Progenitor cell of endocrine pancreas (in vitro differentiated cells): ENCODE measurements at places on chromosomes 3 and 15. TPM values are rescaled to one million over a fixed set of nuclear protein-coding genes. Genes with fewer than 3 reads are reported as not detected.

DNA sequence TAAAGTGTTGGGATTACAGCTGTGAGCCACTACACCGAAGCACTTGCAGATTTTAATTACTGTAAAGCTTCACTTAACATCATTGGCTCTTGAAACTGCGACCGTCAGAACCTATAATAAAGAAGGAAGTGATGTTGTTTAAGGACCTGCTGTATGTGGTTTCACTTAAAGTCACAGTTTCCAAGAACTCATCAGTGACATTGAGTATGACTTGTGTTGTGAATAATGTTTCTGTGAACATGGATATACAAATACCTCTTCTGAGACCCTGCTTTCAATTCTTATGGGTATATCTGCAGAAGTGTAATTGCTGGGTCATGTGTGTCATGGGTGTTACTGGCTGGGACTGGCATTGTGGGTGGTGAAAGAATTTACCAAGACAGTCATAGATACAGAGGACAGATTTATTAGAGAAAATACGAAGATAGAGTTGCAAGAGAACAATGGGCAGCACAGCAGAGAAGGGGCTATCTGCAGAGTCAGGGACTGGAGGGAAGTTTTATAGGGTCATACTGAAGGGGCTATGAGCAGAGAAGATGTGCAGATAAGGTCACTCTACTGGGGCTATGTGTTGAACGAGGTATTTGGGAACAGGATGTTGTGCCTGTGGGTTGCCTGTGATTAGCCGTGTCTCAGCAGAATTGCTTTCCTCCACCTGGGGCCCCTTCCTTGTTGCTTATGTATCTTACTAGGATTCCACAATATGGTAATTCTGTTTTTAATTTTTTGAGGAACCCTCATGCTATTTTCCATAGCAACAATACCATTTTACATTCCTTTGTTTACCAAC, 4.5 kb downstream of the NDUFB5 start:
- no peak for DNase-seq

GRCh38 chr15:74045184-74045583, 37.2 kb downstream of the GOLGA6A start:
- DNase-seq, result no peak

DNA sequence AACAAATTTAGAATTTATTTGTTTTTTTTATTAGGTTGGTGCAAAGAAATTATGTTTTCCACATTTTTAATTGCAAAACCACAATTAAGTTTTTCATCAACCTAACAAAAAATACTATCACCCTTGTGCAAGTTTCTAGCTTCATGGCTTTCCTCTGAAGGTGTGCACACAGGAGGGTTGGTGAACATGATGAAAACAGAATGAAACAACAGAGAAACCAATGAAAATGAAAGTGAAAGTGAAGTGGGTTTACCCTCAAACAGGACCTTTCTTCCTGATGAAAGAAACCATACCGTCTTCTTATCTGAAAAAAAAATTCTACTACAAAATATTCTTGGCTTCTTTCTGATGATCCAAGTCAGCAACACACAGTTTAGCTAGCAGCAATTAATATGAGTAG, 71.9 kb upstream of the FEZF2 start:
- no peak for DNase-seq

GRCh38 chr3:52361898-52362297, 45.8 kb downstream of the DNAH1 start:
- no peak for DNase-seq

DNA sequence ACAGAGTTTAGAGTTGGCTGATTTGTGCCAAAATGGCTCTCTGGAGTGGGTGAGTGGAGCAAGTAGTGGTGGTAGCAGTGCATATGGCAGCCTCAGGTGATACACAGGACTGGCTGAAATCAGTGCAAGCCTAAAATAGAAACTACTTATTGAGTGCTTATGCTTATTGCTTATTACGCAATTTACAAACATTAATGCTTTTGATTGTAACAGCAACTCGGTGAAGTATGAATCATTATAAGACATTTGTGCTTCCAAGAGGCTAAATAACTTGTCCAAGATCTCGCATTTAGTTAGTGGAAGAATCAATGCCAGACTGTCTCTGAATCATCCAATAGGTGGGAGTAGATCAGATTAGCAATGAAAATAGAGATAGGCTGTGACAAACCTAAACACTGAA, 353.8 kb downstream of the NAALADL2 start:
- DNase-seq, result no peak

The LRTM1 gene
- total RNA-seq, result not detected in 2 replicates

The CFAP100 gene
- total RNA-seq, result 0.79 and 1.00 TPM in 2 replicates

DNA sequence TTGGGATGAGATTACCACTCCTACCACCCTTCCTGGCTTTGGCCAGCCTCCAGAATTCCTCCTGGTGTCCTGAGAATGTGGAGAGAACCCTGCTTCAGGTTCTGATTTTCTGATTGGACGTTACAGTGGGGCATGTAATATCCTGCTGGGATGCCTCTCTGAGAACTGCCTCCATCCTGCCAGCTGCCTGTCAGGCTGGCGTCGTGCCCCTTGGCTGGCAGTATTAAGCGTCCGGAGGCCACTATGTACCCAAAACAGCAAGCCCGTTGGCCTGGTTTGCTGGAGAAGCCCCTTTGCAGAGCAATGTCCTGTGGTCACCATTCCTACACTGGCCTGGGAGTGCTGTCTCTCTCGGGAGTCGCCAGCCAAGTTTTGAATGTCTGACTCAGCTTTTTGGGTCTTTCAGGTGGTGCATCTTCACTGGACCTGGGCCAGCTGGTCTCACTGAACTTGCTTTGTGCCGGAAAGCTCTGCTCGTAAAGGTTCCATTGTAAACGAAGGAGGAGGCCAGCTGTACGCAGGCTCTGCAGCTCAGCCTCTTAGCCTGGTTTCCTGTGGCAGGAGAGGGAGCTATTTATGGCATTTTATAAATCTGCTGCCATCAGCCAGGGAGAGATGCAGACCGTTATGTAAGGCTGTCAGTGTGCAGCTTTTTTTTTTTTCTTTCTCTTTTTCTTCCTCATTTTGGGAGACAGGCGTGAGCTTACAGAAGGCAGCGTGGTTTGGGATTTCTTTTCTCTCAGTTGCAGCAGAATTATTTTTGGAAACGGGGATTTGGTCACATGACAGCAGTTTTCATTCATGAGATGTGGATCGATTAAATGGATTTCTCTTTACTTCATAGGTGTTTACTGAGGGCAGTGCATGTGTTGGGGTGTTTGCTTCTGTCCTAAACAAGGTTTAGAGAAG, 19.0 kb upstream of the TRAK1 start:
- DNase-seq, result no peak

DNA sequence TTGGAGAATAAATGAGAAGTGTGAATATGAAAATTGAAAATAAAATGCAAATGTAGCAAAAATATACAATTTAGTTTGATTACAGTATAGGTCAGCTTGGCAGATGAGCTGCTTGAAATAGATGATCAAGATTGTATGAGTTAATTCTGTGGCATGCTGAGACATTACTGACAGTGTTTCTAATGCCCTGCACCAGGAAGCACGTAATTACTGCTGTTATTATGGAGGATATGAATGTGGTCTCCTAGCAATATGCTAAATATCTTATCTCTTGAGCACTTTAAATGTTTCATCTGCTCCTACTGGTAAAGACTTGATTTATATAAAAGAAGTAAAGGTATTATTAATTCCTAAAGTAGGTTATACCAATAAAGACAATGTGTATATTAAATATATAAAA, 1015.5 kb downstream of the PLOD2 start:
- no peak for DNase-seq

DNA sequence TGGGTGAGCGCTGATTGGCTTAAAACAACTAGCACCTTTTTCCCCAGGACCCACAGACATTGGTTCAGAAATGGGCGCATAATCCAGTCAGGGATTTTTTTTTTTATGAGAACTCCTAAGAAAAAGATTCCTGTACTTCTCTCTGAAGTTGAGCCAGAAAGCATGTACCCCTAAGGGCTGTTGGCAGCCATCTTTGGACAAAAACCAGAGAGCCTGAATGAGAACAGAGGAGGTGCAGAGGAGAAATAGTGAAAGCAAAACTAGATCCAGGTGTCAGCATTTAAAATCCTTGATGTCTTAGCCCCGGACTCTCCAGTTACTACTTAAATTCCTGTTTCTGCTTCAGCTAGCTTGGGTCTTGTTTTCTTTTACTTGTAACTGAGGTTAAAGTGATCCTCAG, 1.9 kb upstream of the SLC27A2 start:
- DNase-seq, result no peak

The SLC28A2 gene
- 1.2 and 1.7 TPM in 2 replicates for total RNA-seq

DNA sequence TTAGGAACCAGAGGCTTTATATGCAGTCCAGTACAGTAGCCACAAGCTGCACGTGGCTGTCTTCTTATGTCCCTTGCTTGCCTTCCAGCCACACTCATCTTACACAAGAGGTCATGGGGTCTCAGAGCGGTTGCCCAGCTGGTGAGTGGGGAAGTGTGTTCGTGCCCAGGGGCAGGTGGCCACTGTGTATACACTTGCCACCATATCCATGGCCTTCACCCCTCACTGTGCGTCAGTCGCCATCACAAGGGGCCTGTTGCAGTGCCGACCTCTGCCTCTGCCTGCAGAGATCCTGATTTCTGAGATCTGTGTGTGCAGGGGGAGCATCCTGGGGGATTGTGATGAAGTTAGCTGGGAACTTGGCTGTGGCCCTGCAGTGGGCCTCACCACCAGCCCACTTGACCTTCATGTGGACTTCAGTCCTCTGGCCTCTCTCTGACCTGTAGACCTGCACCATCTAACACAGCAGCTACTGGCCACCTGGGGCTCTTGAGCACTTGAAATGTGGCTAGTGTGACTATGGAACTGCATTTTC, 43.1 kb upstream of the SACM1L start:
- DNase-seq, result no peak

The SGO1 gene
- 14.8 and 15.1 TPM in 2 replicates for total RNA-seq

DNA sequence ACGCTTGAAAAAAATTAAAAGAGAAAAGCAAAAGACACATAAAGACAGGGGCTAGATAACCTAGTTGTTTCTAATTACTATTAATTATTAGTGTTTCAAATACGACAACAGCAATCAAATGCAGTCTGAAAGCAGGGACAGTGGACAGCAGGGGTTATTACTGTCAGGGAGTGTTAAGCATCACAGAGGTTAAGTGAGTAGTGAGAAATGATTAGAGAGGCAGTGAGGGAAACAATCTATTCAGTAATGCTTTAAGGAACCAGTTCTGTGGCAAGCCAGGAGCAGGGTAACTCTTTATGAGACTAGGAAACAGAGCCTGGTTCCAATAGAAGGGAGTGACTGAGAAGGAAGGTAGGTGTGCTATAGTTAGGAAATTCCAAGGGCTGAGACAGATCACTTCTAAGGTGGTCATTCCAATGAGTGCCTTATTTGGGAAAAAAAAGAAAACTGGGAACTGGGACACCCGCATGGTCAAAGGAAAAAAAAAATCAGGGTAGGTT, 15.0 kb downstream of the RYK start:
- no peak for DNase-seq

GRCh38 chr3:108114423-108115065, 23.7 kb upstream of the CD47 start:
- DNase-seq, result no peak

DNA sequence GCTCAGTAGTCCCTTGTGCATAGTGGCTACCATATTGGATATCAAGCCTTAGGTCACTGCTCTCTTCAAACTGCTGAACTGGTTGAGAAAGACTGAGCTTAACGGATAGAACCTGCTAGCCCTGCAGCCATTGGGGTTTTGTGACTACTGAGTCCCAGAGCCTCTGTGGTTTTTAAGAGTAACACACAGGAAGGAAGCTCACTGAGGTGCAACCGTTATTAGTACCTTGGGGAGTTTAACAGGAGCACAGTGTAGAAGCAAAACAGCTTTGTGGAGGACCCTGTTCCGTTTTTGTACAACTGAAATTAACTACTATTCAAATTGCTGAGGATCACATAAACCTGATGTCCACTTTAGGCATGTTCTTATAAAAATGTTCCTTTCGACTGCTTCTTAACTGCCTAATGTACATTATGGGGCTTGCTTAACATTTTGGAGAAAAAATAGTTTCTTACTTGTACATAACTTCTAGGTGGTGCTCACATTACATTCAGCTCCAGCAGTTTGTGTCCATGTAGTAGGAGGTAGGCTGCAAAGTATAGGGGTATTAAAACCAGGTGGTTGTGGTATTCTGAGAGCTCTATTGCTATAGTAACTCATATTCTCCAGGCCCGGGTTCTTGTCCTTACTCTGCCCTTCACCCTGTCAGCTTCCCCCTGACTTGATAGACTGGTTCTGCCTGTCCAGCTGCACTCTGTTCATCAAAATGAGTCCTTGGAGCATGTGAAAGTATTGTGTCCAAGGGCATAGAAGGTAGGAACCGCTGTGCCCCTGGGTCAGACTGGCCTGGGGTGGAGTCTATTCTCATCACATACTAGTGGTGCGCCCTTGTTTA, 17.3 kb downstream of the PXK start:
- no peak for DNase-seq

- no peak for DNase-seq
Measured at GRCh38 chr15:73712107-73712506, 27.9 kb downstream of the CD276 start.

The SOX14 gene
- total RNA-seq, result not detected in 2 replicates

DNA sequence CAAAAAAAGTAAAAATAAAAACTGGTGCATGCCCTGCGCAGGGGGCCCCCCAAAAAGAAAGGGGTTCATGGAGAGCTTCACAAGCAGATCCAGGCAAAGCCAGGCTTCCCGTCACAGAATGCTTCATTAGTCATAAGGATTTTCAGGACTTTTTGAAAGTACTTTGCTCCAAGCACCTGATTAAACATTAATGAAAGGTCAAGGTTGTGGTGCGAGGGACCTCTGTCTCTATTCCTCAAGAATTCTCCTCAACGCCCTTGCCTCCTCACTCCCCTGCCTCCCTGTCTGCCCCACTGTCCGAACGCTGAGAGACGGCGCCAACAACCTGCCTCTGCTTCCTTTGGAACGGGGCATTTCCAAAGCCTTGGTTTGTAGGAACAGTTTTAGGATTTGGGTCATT, 240.1 kb upstream of the IGF1R start:
- no peak for DNase-seq

- no peak for DNase-seq
Measured at GRCh38 chr3:42535981-42536784, 33.7 kb downstream of the VIPR1 start.

GRCh38 chr15:100174904-100175275, 166.9 kb downstream of the ADAMTS17 start:
- DNase-seq, result no peak

- DNase-seq, result no peak
Measured at GRCh38 chr3:143261848-143262247, 142.3 kb downstream of the CHST2 start.

- no peak for DNase-seq
Measured at GRCh38 chr3:123475786-123476185, 26.9 kb upstream of the ADCY5 start.

The GOLGA6B gene
- not detected in 2 replicates for total RNA-seq

DNA sequence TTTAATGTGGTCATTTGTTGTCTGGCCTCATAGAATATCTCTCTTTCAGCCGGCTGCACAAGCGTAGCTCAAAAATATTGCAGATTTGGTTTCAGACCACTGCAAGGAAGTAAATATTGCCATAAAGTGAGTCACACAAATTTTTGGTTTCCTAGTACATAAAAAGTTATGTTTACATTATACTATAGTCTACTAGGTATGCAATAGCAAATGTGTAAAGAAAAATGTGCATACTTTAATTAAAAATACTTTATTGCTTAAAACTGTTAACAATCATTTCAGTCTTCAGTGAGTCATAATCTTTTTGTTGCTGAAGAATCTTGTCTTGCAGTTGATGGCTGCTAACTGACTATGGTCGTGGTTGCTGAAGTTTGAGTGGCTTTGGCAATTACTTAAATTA, 425.1 kb upstream of the ROBO1 start:
- DNase-seq, result no peak

GRCh38 chr3:32816439-32817256, 1.1 kb upstream of the TRIM71 start:
- peak; percentile 59 for DNase-seq
